ENCODE measurements at places on chromosomes 5 and 9. TPM values are rescaled to one million over a fixed set of nuclear protein-coding genes. Genes with fewer than 3 reads are reported as not detected.

GRCh38 chr5:105952875-105953274, 1717.9 kb downstream of the EFNA5 start:
- DNase-seq, result no peak

- DNase-seq, result no peak
These were observed 287.2 kb downstream of the CWC27 start for GRCh38 chr5:65055938-65056337.

DNA sequence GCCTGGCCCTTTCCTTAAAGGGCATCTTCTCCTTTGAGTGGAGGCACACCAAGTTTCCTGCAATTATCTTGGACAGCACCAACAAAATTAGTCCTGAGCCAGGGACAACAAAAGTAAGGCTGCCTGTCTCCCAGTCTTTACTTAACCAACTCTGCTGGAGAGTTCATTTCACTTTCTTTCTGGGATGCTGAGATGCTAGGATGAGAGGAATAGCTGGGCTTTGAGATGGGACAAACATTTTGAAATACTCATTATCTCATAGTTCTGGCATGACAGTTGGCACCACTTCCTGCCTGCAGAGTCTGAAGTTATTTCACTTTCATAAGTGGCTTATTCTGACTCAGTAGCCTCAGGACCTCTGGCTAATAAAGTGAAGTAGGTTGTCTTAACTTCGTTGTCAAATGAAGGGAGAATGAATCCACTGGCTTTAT, 157.0 kb downstream of the C9orf152 start:
- no peak for DNase-seq

DNA sequence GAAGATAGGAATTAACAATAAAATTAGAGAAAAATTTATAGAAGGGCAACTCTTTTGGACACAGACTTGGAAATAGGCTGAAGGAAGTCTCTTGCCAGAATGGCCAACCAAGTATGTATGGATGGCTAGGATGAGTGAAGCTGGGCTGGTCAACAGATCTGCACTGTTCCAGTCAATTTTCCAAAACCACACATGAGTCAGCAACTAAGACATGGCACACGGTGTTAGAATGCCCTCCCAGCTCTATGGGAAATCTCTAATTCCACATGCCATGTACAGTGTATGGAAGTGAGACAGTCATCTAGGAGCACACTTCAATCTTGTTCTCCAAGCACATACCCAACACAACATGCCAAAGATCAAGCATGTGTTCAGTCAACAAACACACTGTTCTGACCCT, 129.6 kb downstream of the GLIS3 start:
- DNase-seq, result no peak

DNA sequence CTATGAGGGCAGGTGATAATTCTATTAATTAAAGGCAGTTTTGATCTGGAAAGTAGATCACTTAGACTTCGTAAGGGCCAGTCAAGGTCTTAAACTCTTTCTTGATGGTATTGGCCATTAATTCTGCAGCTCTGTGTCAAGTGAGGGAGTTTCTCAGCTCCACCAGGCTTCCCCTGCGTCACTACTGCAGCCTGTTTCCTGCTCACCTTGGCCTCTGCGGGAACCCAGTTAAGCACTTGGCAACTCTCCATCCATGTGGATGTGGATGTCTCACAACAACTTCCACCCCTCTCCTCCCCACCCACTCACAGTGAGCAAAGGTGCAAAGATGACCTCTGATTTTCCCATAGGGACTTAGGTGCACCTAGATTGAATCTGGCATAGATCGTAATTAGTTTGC, 191.6 kb downstream of the PLK2 start:
- DNase-seq, result no peak

GRCh38 chr9:93406371-93406770, 45.1 kb upstream of the FAM120A start:
- DNase-seq, result no peak

GRCh38 chr5:74201334-74202081, 439.0 kb downstream of the ENC1 start:
- no peak for DNase-seq

- DNase-seq, result no peak
These were observed 1753.5 kb downstream of the EFNA5 start for GRCh38 chr5:105917189-105917588.

DNA sequence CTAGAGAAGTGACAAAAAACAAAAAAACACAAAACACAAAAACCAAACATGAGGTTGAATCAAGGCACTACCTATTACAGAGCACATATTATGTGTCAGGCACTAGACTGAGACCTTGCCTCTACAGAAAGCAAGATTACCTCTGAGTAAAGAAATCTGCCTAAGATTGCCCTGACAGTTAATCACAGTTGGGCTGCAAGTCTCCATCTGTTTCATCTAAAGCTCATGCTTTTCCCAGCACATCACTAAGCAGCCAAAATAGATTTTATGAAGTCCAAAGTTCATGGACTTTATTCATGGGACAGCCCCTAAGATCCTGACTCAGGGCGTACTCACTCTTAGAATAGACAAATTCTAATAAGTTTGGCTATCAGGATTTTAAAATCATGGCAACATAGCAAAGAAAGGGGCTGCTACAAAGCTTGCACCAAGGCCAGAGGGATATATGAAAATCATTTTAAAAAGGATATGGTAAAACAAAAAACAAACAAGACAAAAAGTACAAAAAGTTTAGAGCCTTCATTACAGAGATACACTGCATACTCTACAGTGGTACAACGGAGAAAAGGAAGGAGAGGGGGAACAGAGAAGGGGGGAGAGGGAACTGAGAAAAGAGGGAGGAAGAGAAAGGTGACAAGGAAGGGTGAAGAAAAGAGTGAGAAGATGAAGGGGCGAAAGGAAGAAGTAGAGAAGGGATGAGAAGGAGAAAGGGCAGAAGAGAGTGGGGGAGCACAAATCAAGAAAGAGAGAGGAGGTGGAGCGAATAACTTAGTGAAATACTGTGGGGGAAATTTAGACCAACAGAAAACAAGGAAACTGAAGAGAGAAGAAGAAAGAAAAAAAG, 58.2 kb downstream of the RICTOR start:
- no peak for DNase-seq

DNA sequence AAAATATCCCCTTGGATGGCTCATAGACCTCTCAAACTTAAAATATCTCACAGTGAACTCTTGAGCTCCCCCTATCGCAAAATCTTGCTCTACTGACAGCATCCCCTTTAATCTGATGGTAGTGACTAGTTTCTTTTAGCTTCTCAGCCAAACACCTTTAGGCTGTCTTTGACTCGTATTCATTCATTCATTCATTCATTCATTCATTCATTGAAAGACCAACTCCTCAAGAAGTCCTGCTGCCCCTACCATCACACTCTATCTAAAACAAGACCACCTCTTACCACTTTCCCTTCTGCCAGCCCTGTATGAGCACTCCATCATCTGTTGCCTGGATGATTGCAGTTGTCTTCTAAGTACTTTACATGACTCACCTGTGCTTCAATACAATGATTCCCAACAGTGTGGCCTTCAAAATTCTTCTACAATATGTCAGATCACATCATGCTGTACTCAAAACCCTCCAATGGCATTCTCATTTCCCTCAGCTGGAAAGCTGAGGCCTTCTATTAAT, 46.8 kb downstream of the ITGA2 start:
- no peak for DNase-seq

DNA sequence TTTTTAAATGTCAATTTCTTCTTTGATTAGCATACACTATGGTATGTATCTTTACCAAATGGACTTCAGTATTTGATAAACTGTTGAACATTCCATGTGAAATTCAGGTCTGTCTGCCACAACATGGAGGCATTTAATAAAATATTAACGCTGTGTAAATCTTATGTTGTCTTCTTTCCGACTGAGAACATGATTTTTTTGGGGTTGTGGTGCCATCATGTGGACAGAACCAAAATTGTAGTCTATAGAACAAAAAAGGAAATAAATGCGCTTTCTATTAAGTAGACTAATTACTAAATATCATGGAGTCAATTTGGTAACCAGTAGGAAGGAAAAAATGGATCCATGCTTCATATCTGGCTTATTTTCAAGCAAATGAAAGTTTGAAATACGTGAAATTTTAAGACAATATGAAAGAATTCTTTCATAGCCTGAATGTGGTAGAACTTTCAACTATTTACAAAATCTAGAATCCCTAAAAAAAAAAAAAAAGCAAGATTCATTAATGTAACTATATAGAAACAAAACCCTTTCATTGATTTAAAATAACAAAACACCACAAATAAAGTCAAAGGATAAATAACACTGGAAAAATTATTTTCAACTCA, 2.8 kb upstream of the PLK2 start:
- DNase-seq, result peak; percentile 43

- no peak for DNase-seq
These were observed 227.8 kb downstream of the NSG2 start for GRCh38 chr5:174273325-174273724.

GRCh38 chr9:131255676-131256197, 20.6 kb downstream of the FAM78A start:
- DNase-seq, result no peak

GRCh38 chr9:130072515-130073235, 19.0 kb downstream of the GPR107 start:
- no peak for DNase-seq

PPP3R2 gene
- total RNA-seq, result 0.21 TPM

IFNA2 gene
- total RNA-seq, result not detected

LECT2 gene
- total RNA-seq, result not detected

OR1Q1 gene
- total RNA-seq, result not detected

SPINK4 gene
- total RNA-seq, result not detected

FST gene
- total RNA-seq, result 19.7 TPM

PCDHAC1 gene
- total RNA-seq, result 1.5 TPM

OR1L6 gene
- not detected for total RNA-seq

CLTA gene
- total RNA-seq, result 120 TPM

OCLN gene
- total RNA-seq, result 18.2 TPM

Data from urinary bladder (tissue), 4 donors.